ENCODE measurements at places on chromosomes 5 and 9.

DNA sequence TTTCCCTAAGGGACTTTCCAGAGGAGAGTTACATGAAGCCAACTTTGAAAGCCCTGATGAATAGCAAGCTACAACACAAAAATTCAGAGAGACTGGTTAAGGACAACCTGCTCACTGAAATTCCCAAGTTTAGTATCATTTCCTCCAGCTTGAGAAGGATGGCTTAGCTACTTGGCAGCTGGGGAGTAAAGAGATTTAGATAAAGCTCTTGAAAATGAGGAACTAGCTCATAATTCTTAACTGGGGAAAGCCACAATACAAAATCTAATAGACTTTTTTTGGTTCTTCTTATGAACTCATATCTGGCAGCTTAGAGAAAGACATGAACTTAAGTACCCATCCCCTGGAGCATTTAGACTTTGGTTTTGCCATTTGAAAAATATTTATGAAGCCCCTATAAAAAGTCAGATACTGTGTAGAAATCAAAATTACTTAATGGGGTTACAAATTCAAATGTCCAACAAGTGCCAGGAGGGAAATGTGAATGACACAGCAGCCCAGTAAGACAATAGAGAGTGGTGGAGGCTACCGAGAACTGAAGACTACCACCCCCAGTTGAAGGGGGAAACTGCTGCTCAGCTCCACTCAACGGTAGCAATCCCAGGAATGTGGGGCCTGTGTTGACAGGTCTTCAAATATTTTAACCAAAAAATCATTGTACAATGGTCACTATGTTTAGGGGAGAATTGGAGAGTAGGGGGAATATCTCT is 79.4 kb upstream of the ADRB2 start:
- DNase-seq = no peak

GRCh38 chr9:91037511-91038482 is 236.2 kb downstream of the SYK start:
- DNase-seq = no peak

DNA sequence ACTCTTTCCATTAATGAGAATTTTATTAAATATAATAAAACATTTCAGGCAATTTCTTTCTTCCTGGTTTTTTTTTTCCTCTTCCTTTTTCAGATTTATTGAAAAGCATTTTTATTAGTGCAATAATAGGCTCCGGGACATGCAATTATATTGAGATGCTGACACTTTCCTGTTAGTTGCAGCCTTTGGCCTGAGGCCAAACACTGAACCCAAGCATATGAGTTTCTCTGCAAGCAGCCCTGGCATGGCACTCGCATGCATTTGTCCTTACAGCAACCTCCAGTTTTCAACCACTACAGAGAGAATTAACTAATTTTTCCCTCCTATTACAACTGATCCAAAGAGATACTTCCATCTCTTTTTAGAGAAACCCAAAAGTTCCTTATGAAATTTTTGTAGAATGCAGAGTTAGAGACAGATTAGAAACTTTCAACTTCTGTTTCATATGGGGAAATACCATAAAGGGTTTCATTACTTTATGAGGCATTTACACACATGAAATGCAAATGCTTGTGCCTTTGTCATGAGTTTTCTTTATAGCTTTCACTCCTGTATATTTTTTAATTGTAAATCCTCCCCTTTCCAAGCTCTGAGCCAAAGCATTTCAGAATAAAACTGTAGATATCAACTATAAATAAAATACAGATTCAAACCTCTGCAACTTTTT is 183.0 kb downstream of the CETN3 start:
- DNase-seq = no peak

DNA sequence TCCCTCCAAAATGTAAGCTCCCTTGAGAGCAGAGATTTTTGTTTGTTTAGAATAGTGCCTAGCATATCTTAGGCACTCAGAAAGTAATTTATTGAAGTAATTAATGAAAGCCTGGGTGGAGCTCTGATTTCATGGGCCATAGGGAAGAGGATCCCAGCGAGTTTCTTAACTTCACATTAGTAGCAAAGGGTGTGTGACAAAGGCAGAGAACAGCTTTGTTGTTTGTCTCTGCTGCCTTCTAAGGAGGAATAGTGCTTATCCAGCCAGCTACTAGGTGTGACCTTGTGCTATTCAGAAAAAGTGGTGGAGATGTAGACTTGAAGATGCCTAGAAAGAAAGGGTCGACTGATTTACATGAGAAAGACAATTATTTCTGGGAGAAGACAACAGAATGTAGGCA is 149.0 kb downstream of the CD180 start:
- DNase-seq = no peak

Data from D341Med (cell line).